Dorsolateral prefrontal cortex (tissue), 122 donors: ENCODE measurements at places on chromosomes 6 and 20.

DNA sequence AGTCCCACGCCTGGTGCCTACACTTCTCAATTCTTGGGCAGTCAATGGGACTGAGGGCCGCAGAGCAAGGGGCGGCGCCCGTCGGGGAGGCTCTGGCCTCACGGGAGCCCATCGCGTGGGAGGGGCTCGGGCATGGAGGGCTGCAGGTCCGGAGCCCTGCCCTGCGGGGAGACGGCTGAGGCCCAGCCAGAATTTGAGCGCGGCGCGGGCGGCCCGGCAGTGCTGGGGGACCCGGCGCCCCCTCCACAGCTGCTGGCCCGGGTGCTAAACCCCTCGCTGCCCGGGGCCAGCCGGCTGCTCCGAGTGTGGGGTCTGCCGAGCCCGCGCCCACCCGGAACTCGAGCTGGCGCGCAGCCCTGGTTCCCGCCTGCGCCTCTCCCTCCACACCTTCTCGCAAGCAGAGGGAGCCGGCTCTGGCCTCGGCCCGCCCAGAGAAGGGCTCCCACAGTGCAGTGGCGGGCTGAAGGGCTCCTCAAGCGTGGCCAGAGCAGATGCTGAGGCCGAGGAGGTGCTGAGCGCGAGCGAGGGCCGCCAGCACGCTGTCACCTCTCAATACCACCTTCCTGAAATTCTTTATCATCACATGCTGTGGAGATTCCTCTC lies 58.5 kb downstream of the BAK1 start:
- no peak for DNase-seq

DNA sequence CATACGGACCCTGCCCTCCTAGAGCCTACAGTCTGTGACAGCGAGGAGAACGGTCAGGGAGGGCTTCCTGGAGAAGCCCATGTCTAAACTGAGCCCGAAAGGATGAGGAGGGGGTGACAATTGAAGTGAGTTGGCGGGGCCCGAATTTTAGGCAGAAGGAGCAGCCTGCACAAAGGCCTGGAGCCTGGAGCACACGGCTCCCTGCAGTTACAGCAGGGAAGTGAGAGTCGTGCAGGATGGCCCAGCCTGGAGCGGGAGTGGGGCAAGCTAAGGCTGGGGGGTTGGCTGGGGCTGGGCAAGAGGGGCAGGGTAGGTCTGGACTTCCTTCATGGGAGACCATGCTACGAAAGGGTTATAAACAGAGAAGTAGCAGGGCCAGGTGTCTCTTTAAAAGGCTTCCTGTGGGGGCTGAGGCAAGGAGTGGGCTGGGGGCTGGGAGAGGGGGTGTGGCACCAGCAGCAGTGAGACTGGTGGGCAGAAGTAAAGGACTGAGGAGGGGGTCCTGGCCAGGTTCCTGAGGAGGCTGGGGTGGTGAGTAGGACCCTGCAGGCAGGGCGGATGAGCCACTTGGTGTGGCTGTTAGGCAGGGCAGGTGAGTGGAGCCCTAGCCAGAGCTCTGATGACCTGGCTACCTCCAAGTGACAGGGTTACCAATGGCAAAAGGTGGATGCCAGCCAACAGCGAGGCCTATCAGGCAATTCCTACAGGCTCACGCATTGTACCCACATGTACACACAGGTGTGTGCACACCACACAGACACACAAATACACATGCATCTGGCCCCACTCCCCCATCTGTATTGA lies 119.2 kb downstream of the MRPL14 start:
- no peak for DNase-seq

DNA sequence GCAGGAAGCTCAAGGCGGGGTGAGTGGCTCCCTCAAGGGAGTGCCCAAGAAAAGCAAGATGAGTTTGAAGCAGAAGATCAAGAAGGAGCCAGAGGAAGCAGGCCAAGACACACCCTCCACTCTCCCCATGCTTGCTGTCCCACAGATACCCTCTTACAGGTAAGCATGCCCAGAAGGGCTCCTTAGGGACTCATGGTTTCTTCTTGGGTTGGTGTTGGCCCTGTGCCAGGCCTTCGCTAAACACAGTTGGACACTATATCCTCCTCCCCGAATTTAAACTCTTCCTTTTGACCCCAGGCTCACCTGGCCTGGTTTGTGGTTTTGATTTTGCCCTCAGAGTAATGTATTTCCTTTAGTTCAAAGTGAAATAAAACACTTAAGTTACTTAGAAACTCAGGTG lies 5.1 kb downstream of the BRPF3 start:
- no peak for DNase-seq

DNA sequence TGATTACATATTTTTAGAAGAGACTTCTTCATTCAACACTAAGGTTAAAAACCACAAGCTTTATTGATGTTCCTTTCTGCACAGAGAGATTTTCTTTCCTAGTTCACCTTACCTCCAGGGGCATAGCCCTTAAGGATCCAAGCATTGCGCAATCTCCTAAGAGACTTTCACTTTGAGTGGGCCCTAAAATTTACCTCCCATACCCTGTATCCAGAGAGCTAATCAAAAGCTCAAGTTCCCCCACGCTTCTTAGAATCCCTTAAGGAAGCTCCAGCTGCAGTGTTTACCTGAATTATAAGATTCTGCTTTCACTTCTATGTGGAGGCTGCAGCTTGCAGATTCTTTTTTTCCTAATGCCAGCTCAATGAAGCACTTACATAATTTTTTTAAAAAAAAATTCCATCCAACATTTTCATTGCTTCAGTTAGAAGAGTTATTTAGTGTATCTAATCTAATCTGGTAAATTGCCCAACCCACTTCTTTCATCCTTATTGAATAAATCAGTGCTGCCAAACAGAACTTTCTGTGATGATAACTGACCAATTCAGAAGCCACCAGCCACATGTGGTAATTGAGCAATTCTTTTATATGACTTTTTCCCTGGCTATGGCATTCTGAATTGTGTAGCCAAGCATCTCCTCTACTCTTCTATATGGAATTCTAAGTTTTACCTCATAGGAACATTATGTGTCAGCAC lies 24.6 kb upstream of the SPTLC3 start:
- no peak for DNase-seq

DNA sequence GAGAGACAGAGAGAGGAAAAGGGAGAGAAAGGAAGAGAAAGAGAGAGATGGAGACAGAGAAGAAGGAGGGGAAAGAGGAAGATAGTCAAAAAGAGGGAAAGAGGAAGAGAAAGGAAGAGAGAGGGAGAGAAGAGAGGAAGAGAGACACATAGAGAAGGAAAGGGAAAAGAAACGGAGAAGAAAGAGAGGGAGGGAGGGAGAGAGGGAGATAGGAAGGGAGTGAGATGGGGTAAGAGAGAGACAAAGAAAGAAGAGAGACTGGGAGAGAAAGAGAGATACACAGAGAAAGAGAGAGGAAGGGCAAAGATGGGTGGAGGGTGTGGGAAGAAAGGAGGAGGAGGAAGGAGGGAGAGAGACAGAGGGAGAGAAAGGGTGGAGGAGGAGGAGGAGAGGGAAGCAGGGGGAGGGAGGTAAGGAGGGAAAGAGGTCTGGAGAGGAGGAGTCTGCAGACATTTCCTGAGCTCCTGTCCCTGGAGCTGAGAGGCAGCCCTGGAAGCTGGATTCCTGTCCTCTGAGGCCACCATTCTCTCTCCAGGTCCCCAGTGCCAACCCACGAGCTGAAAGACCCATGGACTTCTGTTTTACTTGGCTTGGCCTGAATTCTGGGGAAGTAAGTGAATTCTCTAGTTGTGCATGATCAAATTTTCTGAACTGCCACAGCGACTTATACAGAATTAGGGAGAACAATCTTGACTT lies 9.9 kb downstream of the FOXF2 start:
- no peak for DNase-seq

DNA sequence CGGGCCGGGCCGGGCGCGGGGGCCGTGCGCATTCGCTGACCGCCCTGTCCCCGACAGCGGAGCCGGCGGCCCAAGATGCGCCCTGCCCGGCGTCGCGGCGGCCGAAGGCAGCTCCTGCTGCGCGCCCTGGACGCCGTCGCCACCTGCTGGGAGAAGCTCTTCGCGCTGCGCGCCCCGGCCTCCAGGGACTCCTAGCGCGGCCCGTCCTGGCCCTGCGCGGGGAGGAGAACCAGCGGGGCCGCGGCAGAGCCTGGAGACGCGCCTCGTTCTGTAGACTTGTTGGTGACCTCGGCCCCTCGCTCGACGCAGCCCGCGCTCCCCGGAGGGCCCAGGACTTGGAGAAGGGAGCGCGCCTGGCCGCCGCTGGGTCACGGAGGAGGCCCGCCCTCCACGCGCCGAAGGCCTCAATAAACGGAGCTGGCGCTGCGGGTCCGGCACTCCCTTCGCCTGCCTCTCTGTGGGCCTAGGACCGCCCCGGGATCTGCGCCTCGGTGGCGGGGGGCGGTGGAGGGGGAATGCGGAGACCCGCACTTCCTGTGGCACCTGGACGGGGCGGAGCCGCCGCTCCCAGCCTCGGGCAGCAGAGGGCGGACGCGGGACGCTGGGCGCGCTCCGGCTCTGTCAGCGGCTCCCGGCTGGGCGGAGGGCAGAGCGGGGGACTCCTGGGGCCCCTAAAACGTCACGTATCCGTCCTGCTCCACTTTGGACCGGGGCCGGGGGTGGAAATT lies 2.7 kb downstream of the C20orf204 start:
- no peak for DNase-seq

GRCh38 chr6:135012764-135013163 lies 41.9 kb downstream of the HBS1L start:
- DNase-seq = no peak

GRCh38 chr20:5005326-5005725 lies 4.0 kb upstream of the SLC23A2 start:
- DNase-seq = no peak

DNA sequence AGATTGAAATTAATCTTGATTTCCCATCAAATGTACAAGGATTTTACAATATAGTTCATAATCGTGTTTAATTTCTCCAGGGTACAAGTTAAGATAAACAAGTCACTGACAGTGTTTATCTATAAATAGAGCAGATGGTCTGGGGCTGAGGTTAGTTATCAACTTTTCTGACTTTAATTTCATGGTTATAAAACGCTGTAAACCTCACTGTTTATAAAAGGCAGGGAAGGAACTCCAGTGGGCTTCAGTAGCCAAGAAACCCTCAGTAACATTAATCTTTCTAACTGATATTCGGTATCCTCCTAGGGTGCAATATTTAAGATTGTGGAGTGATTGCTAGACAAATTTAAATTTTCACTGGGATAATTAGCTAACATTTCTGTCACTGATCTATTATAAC lies 68.6 kb downstream of the GFRAL start:
- DNase-seq = no peak

GRCh38 chr20:51796340-51796739 lies 6.0 kb downstream of the SALL4 start:
- no peak for DNase-seq

GRCh38 chr6:112231164-112231563 lies 23.2 kb downstream of the LAMA4 start:
- DNase-seq = no peak

DNA sequence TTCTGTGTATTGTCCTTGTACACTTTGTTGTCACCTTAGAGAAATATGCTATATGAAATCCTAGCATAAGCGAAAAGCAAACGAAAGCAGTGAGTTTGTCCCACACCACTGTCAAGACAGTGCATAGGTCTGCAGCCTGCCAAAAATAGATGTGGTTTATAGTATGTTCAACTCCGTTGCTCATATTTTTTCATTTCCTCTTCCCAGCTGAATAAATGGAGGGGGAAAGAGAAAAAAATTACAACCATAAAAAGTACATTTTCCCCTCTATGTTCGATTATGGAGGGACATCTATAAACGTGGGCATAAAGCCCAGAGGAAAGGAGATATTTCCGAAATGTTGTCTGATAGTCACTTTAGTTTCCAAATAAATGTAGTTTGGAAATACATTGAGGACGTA lies 25.8 kb downstream of the PRL start:
- no peak for DNase-seq

- no peak for DNase-seq
Observed at GRCh38 chr6:43963203-43963602, 164.0 kb downstream of the MRPL14 start.

- DNase-seq = no peak
Observed at GRCh38 chr20:53157443-53158408, 185.6 kb downstream of the TSHZ2 start.

DNA sequence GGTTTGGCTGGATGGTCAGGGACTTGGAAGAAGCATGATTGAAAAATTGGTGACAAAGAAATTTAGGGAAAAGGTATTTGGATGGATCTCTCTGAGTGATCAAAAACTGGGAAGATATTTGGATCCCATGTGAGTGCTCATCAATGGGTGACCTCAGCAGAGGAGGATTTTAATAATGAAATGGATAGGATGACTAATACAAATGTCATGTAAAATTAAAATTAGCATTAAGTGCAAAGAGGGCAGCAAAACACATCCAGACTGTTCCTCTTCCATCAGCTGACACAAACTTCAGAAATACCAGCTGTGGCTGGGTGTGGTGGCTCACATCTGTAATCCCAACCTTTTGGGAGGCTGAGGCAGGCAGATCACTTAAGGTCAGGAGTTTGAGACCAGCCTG lies 151.7 kb downstream of the THBS2 start:
- no peak for DNase-seq

DNA sequence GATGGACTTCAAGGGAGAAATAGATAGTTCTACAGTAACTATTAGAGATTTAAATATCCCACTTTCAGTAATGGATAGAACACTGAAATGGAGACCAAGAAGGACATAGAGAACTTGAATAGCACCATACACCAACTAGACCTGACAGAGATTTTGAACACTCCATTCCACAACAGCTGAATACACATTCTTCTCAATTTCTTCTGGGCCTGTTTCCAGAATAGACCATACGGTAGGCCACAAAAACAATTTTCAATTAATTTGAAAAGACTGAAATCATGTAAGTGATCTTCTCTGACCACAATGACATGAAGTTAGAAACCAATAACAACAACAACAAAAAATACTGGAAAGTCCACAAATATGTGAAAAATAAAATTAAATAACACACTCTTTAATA lies 979.1 kb upstream of the FLRT3 start:
- no peak for DNase-seq

- DNase-seq = no peak
Observed at GRCh38 chr6:41167173-41167963, 4.5 kb upstream of the TREM2 start.

- DNase-seq = no peak
Observed at GRCh38 chr6:52381249-52381648, 19.3 kb downstream of the PAQR8 start.

DNA sequence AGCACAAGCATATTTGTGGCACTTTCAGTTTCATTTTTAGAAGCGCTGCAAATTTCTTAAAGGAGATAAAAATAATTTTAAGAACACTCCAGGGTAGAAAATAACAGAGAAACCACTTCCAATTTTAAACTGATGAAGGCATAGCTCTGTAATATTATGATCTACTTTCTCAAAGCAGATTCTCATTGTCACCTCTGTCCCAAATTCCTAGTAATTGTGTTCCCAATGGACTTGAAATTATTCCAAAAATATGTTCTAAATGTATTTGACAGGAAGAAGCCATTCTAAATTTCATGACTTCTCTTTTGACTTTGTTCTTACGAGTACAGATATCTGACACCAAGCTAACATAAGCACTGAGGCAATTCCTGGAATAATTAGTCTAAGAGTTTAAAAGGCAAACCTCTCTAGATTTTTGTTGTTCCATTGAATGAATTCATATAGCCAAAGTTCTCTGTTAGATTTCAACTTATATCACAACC lies 140.2 kb upstream of the CARMIL1 start:
- DNase-seq = no peak

- DNase-seq = no peak
Observed at GRCh38 chr20:41142919-41143318, 5.6 kb downstream of the PLCG1 start.
